ENCODE measurements at places on chromosomes 2 and 18.

GRCh38 chr18:1496096-1496495, 591.4 kb downstream of the ADCYAP1 start:
- DNase-seq: no peak

DNA sequence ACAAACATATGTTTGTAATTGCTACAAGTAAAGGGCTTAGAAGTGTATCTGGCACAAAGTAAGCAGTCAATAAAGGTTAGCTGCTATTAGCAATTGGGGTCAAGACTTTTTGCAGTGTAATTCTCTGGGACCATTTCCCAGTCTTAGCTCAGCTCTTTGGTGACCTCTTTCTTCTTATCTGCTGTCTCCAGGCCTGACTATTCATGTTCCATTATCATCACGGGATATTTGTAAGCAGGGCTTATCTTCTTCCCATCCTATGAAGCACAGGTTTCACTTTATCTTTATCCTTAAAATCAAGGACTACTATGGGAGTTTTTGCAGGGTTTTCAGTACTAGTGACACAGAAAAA, 131.7 kb downstream of the DOCK10 start:
- no peak for DNase-seq

- DNase-seq: no peak
These were observed 79.2 kb upstream of the PAPOLG start for GRCh38 chr2:60676706-60677330.

DNA sequence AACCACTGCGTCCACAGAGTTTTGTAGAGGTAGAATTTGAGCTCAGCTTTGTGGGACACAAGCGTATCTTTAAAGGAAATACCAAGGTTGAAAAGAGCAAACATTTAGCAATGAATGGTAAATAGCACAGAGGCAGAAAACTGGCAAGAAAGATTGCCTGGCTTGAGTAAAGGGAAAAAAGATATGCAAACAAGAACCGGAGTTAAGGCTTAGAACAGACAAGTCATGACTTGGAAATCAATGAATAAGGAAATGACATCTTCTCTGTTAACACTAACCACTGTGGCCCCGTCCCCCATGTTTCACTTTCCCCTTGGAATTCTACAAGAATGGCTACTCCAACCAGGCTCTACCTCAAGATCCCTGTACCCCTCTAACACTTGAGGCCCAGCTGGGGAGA, 3.8 kb downstream of the STAM2 start:
- DNase-seq: no peak

GRCh38 chr18:23595591-23595990, 9.3 kb upstream of the NPC1 start:
- no peak for DNase-seq

DNA sequence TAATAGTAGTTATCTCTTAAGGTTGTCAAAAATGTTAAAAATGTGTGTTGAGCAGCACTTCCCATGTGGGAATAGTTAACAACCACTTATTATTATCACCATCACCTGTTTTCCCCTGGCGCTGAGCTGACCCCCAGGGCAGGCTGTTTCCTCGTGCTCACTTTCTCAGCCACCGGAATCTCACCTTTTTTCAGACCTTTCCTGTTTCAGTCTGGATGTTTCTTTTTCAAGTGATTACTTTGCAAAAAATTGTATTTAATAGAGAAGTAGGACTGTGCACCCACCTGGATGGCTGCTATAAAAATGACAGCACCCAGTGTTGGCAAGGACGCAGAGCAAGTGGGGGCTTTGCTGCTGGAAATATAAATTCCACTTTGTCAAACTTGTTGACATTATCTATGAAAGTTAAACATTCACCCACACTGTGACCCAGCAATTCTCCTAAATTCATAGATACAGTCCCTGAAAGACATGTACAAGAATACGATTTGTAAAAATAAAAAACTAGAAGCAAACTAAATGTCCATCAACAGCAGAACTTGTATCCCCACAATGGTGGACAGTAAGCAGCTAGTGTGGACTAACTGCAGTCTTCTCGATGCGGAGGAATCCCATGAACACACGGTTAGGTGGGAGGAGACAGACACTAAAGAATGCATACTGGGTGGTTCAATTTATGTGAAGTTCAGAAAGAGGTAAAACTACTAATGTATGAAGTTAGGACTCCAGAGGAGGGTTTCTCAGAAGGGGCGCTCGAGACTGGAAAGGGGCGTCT, 66.5 kb downstream of the SOWAHC start:
- DNase-seq: no peak

GRCh38 chr2:59919579-59919978, 633.9 kb downstream of the BCL11A start:
- DNase-seq: no peak

DNA sequence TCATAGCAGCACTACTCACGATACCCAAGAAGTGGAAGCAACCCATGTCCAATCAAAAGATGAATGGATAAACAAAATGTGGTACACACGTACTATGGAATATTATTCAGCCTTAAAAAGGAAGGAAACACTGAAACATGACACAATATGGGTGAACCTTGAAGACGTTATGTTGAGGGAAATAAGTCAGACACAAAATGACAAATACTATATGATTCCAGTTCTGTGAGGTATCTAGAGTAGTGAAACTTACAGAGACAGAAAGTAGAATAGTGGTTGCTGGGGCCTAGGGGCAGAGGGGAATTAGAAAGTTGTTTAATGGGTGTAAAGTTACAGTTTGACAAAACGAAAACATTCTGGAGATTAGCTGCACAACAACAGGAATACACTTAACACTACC, 24.7 kb downstream of the TLK1 start:
- no peak for DNase-seq

GRCh38 chr2:236935083-236935482, 150.6 kb upstream of the COPS8 start:
- no peak for DNase-seq

DNA sequence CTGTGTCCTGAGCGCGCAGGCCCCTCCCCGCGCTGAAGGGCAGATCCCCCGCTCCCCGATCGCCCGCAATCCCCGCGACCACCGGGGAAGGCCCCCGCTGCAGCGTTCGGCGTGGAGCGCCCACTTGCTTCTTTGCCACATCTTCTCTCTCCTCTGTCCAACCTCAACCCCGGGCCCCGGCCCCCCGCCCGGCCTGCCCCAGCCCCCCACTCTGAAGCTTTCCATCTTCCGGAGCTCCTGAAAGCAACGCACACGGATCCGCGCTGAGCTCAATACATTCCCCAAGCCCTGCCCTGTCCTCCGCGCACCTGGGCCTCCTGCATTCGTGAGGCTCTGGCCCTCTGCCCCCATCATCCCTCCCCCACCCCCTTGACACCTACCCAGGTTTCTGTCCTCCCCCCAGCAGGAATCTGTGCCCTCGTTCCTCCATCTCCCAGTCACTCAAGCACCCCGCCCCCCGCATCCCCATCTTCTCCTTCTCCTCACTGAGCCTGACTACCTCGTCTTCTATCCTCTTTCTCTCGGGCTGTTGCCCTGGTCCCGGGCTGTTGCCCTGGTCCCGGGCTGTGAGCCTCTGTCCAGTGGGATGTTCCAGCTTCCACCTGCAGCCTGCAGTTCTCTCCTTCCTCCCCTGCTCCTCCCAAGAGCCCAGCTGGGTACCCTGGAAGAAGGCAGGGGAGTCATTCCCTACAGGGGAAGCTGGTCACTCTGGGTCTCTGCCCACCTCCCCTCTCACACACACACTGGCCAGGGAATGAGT, 7.8 kb downstream of the SPEG start:
- DNase-seq: no peak
